B cell (primary cell): ENCODE measurements at places on chromosomes 12 and 14.

DNA sequence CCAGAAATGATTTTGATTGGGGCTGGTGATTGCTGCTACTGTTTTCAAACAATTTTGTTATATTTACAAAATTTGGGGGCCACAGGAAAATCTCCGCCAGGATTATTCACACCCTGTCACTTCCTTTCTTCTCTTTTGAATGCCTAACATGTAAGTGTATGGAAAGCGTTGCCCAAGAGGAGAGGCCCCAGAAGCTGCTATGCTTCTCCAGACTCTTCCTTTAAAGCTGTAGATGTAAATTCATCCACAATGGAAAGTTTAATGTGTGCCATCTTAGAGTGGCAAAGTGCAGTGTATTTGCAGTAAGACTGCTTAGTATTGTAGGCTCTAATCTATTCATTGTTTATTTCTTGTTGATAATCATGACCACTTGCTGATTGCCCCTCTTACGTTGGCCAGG lies 136.7 kb upstream of the LRIG3 start:
- DNase-seq, result no peak

DNA sequence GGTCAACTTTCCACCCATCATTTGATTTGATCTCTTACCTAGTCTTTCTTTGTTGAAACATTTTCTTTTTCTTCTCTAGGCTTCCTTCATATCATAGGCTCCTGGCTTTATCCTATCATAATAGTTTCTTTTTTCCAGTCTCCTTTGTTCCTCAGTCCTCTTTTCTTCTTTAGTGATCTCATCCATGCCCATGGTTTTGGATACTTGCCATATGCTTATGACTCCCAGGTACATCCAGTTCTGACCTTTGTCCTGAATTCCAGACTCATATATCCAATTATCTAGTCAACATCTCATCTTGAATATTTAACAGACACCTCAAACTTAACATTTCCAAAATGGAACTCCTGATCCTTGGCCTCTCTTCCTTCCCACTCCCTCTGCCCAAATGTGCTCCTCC lies 36.1 kb upstream of the KRAS start:
- no peak for DNase-seq

DNA sequence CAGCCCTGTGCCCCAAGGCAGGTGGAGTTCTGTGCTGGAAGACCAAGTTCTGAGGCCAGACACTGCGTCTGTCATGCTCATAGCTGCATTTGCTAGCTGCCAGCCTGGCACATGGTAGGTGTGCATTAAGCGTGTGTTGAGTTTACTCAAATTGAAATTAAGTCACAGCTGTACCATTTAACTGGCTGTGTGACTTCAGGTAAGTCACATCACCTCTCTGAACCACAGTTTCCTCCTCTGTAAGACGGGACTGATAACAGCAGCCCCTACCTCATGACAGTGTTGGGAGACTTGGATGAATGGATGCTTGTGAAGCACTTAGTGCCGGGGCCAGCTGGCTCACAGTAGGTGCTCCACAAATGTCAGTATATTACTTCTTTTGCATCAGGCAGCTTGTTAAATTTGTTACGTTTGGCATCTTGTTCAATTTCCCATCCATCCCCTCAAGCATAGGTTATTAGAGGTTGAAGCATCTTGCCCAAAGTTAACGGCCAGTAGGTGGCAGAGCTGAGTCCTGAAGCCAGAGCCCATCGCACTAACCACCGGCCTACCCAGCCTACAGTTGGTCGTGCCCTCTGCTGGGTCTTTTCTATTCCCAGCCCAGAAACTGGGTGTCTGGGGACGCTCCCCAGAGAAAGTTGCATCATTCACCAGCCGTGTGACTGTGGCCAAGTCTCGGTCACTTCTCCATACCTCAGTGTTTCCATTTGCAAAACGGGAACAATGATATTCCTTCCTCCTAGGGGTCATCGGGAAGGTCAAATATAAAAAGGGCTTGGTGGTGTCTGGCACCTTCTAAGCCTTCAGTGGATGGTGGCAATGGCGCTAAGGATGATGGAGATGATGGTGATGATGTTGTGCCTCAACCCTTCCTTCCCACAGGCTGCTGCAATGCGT lies 4.5 kb downstream of the DAO start:
- DNase-seq, result peak; percentile 76

DNA sequence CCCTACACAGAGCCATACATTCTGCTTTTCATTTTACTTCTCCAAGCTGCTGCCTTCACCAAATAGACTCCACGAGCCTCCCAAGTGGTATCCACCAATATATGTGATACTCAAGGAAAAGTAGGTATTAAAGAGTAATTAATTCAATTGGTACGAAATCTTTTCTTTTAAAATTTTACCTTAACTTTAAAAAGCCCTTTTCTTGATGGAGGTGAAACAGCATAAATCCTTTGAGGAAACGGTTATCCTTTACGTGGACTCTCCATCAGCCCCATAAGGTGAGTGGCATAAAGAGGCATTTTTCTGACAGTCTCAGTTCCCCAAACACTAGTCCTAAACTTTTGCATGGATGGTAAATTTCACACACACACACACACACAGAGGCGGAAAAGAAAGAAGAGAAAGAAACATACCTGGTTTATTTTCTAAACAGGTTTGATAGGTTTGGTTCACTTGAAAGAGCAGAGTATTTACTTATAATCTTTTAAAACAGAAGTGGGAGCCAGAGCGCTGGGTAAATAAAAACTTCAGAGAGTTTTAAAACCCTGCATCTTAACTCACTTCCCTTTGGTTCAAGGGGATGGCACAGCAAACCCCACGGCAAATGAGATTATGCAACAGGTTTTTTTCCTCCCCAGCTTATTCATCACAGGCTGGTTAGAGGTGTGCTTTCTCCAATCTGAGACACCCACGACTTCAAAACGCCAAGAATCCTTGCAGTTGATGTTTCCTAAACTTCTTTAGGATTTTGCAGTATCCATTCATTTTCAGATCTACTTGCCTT lies 1.9 kb downstream of the DUSP16 start:
- DNase-seq, result peak; percentile 62

DNA sequence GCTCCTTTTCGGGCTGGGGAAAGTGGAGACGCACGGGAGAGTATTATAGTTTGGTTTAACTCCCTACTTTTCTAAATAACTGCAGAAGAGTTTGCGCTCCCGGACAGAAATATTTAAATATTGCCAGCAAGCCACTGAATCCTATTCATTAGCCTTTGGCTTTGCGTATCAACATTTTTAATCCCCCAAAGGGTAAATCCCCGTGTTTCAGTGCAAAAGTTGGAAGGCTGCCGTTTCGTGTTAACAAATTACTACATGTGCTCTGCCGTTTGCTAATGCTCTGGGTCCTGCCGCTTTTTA lies 372 bp upstream of the DPF3 start:
- DNase-seq, result no peak

DNA sequence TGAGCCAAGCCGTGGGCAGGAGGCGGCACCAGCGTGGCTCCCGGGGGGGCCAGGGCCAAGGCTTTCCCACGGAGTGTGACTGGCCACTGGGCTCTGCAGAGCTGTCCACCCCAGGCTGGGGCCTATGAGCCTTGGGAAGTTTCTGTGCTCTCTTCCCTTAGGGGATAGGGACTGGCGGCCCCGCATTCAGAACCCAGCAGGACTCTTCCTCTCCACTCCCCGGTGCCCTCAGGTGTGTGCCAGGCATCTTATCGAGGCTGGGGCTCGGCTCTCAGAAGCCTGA lies 17.8 kb upstream of the EIF2B2 start:
- no peak for DNase-seq

GRCh38 chr12:57210926-57211692 lies 5.5 kb upstream of the NXPH4 start:
- no peak for DNase-seq

GRCh38 chr12:84604551-84604950 lies 308.0 kb downstream of the SLC6A15 start:
- DNase-seq, result no peak

DNA sequence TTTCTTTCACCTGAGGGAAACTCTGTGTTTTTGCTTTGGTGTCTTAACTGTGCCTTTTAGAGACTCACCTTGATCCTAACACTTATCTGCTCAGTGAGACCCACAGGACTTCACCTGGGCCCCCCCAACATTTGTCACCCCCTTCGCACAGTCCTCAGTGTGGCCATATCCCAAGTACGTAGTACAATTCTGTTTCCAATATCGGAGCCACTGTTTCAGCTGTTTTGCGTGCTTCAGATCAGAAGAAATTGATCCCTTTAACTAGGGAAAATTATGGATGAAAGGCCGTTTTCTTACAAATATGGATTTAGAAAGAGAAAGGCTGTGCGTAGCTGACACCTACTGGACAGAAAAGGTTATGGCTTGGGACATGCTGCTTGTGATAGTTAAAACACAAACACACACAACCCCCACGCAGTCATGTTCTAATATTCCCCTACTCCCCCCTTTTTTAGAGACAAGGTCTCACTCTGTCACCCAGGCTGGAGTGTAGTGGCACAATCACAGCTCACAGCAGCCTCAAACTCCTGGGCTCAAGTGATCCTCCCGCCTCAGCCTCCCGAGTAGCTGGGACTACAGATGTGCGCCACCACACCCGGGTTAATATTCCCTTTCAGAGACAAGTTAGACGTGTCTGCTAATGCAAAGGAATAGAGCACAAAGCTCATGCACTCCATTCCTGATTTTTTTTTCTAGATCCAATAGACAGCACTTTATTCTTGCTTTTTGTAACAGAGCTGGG lies 3.6 kb upstream of the SLC7A8 start:
- peak; percentile 61 for DNase-seq

DNA sequence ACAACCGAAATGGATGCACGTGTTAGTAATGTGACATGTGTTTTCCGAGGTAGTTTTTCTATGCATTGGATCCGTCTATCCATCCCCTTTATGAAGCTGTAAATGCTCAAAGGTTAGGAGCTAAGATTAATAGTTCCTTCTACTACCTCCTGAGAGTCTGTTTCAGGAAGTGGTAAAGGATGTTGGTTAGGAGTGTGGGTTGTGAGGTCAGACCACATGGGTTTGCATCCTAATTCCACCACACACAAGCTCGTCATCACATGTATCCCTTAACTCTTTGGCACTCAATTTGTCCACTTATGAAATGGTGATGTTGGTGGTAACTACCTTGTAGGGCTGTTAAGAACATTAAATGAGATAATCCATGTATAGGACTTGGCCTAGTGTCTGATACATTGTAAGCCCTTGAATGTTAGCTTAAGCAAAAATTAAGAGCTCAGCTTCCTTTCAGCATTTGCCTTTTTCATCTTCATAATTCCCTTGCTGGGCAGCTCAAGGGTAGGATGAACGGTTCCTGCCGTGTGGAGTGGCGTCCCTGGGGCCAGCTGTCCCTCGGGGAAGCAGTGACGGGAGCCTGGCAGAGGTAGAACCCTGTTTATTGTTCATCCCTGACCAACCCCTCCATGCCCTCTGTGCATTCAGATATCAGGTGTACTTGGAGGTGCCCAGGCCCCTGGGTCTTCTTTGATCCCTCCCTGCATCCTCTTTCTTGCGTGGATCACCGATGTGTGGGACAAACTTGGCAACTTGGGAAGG lies 52.3 kb downstream of the TSPAN9 start:
- DNase-seq, result peak; percentile 11

DNA sequence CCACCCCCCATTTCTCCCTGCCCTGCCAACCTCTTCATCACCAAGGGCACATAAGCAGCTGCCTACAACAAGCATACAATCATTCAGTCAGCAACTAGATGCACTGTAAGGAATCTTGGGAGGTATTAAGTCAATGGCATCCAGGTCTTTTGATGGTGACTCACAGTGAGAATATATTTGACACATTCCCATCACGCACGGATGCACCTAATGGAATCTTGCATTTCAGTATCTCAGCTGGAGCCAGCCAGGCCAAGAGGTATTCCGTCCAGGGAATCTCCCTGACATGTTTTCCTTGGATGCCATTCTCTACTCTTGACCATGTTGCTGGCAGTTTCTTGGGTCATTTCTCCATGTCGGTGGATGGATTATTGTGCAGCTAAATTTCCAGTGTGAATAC lies 73.9 kb upstream of the CAPRIN2 start:
- DNase-seq, result no peak

- DNase-seq, result no peak
Observed at GRCh38 chr12:70463997-70464396, 97.9 kb downstream of the KCNMB4 start.

GRCh38 chr14:71437870-71438269 lies 494.4 kb upstream of the RGS6 start:
- DNase-seq, result no peak

DNA sequence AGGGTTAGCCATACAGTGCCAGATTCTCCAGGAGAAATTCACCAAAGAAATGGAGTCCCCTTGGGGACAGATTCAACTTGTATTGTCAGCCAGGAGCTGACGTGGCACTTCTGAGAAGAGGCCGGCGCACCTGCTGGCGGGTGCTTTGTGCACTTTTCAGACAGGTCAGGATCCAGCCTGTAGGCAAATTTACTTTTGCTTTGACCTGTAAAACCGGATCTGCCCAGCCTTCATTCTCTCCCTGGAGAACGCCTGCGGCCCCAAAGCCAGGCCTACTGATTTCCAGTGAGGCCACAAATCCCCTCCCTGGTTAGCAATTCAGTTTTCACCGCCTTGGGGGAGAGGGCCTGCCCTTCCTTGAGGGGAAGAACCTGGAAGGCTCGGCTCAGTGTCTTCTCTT lies 17.4 kb downstream of the P2RX4 start:
- DNase-seq, result peak; percentile 42

- DNase-seq, result peak; percentile 46
Observed at GRCh38 chr12:122946690-122947341, 19.4 kb downstream of the ABCB9 start.

GRCh38 chr12:40240779-40241178 lies 16.0 kb downstream of the LRRK2 start:
- no peak for DNase-seq

DNA sequence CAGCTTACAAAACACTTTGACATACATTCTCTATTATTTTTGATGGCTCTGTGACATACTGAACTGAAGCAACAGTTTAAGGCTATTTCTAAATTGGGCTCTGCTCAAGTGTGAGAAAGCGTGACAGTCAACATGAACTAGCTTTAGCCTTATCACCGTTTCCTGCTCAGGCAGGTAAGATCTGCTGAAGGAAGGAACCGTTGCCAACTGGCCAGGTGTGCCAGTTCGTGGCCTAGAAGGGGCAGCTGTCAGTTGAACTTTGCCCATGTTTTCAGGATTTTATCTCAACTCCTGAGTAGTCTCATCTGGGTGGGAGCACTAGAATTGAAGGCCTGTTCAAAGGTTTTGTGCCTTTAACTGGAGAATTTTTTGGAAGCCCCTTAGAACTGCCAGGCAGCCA lies 79.5 kb downstream of the ETV6 start:
- peak; percentile 58 for DNase-seq

DNA sequence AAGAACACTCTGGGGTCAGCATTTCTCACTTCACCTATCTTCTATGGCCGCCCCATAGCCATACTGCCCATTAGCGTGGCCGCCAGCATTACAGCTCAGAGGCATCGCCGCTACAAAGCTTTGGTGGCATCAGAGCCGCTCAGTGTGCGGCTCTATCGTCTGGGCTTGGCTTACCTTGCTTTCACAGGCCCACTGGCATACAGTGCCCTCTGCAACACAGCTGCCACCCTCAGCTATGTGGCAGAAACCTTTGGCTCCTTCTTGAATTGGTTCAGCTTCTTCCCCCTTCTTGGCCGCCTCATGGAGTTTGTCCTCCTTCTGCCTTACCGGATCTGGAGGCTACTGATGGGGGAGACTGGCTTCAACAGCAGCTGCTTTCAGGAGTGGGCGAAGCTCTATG lies 2.6 kb downstream of the DNAJC22 start:
- no peak for DNase-seq

GRCh38 chr14:95652690-95653089 lies 33.5 kb upstream of the TCL1B start:
- DNase-seq, result peak; percentile 18
